ENCODE measurements at places on chromosomes 6 and 20.

GRCh38 chr6:168575346-168576098 lies 134.5 kb downstream of the SMOC2 start:
- no peak overlapping the region for H3K4me3 ChIP-seq
- no peaks in the 10 kb centered on the region for H3K4me1 ChIP-seq
- no peaks in the 10 kb centered on the region for H3K36me3 ChIP-seq
- H3K27ac ChIP-seq, result no peak overlapping the region
- H3K27me3 ChIP-seq, result no peaks in the 10 kb centered on the region
- no peak for DNase-seq

GRCh38 chr20:41011551-41012067 lies 17.0 kb upstream of the TOP1 start:
- H3K36me3 ChIP-seq, result no peaks in the 10 kb centered on the region
- no peaks in the 10 kb centered on the region for H3K27me3 ChIP-seq
- no peak overlapping the region for H3K4me3 ChIP-seq
- no peak overlapping the region for H3K27ac ChIP-seq
- H3K4me1 ChIP-seq, result 0 out of 2 replicates have a peak, but pooled peaks cover 1% of the 10 kb centered on the region

DNA sequence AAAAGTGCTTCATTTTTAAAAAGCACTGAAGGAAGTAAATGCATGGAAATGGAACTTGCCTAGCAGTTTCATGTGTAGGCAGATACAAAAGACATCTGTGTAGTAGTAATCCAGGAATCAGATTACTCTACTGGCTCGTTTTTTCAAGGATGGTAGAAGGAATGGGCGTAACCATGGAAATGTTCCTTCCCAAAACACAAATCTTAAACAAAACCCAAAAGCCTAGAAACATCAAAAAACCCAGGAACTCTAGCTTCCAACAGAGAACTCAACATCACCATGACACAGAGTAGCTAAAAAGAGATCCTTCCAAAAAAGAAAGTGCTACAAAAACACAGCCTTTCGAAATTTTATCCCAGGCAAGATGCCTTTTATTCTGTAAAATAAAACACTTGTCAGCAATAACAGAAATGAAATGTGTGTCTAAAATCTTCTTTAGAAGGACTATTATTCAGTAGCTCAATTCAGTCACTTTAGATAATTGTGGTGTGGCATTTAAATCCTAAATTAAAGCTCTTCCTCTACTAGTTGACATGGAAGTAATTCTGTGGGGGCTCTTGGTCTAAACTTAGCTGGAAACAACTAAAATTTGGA lies 81.7 kb downstream of the FAM217A start:
- no peak for DNase-seq
- no peak overlapping the region for H3K27ac ChIP-seq
- H3K4me3 ChIP-seq, result no peak overlapping the region
- no peaks in the 10 kb centered on the region for H3K4me1 ChIP-seq
- H3K27me3 ChIP-seq, result no peaks in the 10 kb centered on the region

- no peak overlapping the region for H3K27ac ChIP-seq
- H3K27me3 ChIP-seq, result no peaks in the 10 kb centered on the region
- H3K4me1 ChIP-seq, result no peaks in the 10 kb centered on the region
- no peak overlapping the region for H3K4me3 ChIP-seq
Measured at GRCh38 chr20:13831476-13831875, 46.6 kb downstream of the NDUFAF5 start.

GRCh38 chr6:118551063-118552053 lies 3.3 kb downstream of the PLN start:
- no peaks in the 10 kb centered on the region for H3K27me3 ChIP-seq
- DNase-seq, result no peak
- no peak overlapping the region for H3K27ac ChIP-seq
- H3K4me1 ChIP-seq, result no peaks in the 10 kb centered on the region
- no peaks in the 10 kb centered on the region for H3K36me3 ChIP-seq
- H3K4me3 ChIP-seq, result no peak overlapping the region

- no peak overlapping the region for H3K4me3 ChIP-seq
- H3K27ac ChIP-seq, result no peak overlapping the region
- no peaks in the 10 kb centered on the region for H3K36me3 ChIP-seq
- no peaks in the 10 kb centered on the region for H3K4me1 ChIP-seq
- no peaks in the 10 kb centered on the region for H3K27me3 ChIP-seq
Measured at GRCh38 chr6:102407886-102408741, 1014.6 kb downstream of the GRIK2 start.

DNA sequence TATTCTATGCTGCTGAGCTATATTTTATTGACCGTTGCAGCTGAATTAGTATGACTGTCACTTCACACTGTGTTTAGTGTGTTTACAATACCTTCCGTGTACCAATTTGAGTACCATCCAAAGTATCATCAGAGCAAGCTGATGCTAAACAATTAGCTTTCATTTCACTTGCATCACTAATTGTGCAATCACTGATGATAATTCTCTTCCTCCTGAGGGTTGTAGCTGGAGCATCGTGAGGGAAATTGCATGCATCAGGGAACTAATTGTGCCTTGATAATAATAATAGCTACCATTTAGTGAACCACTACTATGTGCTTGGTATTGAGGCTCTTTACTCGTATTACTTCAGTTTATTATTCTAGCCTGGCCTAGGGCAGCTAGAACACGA lies 384.8 kb upstream of the SOX4 start:
- H3K4me3 ChIP-seq, result no peak overlapping the region
- DNase-seq, result no peak
- H3K27ac ChIP-seq, result no peak overlapping the region
- no peaks in the 10 kb centered on the region for H3K27me3 ChIP-seq
- no peaks in the 10 kb centered on the region for H3K4me1 ChIP-seq

GRCh38 chr6:16761471-16762267 lies 409 bp upstream of the ATXN1 start:
- no peaks in the 10 kb centered on the region for H3K36me3 ChIP-seq
- no peak overlapping the region for H3K27ac ChIP-seq
- peak overlapping the region; percentile 89 for H3K4me3 ChIP-seq
- peaks cover 2% of the 10 kb centered on the region for H3K4me1 ChIP-seq
- H3K27me3 ChIP-seq, result no peaks in the 10 kb centered on the region
- no peak for DNase-seq

GRCh38 chr6:139903411-139904157 lies 529.1 kb upstream of the CITED2 start:
- H3K4me3 ChIP-seq, result no peak overlapping the region
- H3K36me3 ChIP-seq, result no peaks in the 10 kb centered on the region
- DNase-seq, result no peak
- H3K27ac ChIP-seq, result no peak overlapping the region
- H3K27me3 ChIP-seq, result no peaks in the 10 kb centered on the region
- no peaks in the 10 kb centered on the region for H3K4me1 ChIP-seq

GRCh38 chr6:170116636-170117035 lies 174.2 kb downstream of the DLL1 start:
- DNase-seq, result no peak
- H3K27me3 ChIP-seq, result no peaks in the 10 kb centered on the region
- no peaks in the 10 kb centered on the region for H3K36me3 ChIP-seq
- no peak overlapping the region for H3K4me3 ChIP-seq
- no peak overlapping the region for H3K27ac ChIP-seq
- H3K4me1 ChIP-seq, result no peaks in the 10 kb centered on the region

Measured in iPS DF 6.9 (cell line).